WTC11 (cell line): ENCODE measurements at places on chromosomes 7 and 10. TPM values are rescaled to one million over a fixed set of nuclear protein-coding genes. Genes with fewer than 3 reads are reported as not detected.

DNA sequence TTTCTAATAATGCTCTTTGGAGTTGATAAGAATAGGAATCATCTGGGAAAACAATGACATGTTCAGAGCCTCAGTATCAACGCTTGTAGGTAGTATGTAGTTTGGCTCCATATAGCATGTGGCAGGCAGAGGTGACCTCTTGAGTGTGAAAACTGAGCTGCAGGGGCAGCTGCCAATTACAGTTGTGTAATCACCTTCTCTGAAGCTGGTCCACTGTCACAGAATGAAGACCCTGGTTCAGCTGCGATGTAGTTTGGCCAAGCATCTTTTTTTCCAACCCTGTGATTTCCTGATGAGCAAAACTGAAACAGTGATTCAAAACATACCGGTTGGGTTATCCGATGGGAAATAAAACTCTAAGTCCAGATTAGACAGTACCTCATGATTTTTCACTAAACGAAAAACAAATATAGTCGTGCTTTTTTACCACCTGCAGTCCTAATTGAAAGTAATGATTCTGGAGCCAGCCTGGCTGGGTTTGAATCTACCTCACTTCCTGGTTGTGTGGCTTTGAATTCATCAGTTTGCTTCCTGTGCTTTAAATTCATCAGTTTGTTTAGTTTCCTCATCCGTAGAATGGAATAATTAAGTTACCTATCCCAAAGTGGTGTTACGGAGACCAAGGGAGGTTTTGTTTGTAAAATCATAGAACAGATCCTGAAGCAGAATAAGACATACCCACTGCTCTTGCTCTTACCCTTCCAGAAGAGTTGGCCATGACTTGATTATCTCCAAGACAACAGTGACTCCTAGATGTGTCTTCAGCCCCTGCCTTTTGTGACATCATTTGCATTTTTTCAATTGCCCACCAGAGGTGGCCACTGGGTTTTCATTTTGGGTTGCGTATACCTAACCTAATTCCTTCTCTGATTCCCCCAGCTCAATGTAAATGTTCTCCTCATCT lies 87.4 kb downstream of the CELF2 start:
- H3K36me3 ChIP-seq: peaks cover 16% of the 10 kb centered on the region
- no peaks in the 10 kb centered on the region for H3K27me3 ChIP-seq
- no peak for DNase-seq
- peak overlapping the region; percentile 33; the same call in 1 of the 2 replicates for H3K27ac ChIP-seq
- H3K4me1 ChIP-seq: peaks cover 40% of the 10 kb centered on the region
- H3K4me3 ChIP-seq: no peak overlapping the region

- H3K4me3 ChIP-seq: no peak overlapping the region
- no peak for DNase-seq
- H3K27ac ChIP-seq: no peak overlapping the region
- no peaks in the 10 kb centered on the region for H3K27me3 ChIP-seq
- H3K4me1 ChIP-seq: peaks cover 5% of the 10 kb centered on the region
Measured at GRCh38 chr10:104387130-104387888, 33.7 kb downstream of the CFAP58 start.

DNA sequence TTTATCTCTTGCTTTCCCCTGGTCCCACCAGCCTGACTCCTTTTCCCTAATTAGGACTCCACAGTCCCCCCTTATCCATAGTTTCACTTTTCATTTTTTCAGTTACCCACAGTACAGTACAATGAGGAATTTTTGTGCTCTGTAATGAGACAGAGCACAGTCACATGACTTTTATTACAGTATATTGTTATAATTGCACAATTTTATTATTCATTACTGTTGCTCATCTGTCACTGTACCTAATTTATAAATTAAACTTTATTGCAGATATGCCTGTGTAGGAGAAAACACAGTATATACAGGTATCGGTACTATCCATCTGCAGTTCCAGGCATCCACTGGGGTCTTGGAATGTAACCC lies 125.4 kb downstream of the KCNMA1 start:
- H3K4me3 ChIP-seq: no peak overlapping the region
- no peak overlapping the region for H3K27ac ChIP-seq
- no peaks in the 10 kb centered on the region for H3K27me3 ChIP-seq
- H3K36me3 ChIP-seq: no peaks in the 10 kb centered on the region

DNA sequence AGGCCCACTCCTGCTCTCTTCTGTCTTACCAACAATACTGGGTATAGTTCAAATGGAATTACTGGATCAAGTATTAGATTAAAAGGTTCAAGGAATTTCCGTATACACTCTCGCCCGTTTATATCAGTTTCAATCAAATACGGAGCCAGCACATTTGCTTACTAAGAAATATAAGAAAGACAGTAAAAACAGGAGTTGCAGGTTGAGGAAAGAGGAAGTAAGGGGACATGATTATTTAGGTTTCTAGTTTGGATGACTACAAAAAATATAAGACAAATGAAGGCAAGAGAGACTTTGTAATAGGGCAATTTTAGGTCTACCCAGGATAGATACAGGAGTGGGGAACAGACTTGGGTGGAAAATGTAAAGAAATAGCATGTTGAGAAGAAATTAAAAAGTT lies 109.9 kb upstream of the ABI1 start:
- H3K4me3 ChIP-seq: no peak overlapping the region
- DNase-seq: no peak
- H3K4me1 ChIP-seq: no peaks in the 10 kb centered on the region
- H3K27ac ChIP-seq: no peak overlapping the region

GRCh38 chr10:86401588-86402282 lies 35.1 kb upstream of the GRID1 start:
- H3K36me3 ChIP-seq: no peaks in the 10 kb centered on the region

ASL gene
- 29.5 to 31.9 TPM (median 29.8 TPM) in 3 replicates for total RNA-seq

ADCYAP1R1 gene
- total RNA-seq: 8.7 to 9.9 TPM (median 9.8 TPM) in 3 replicates

LHPP gene
- total RNA-seq: 33.2 to 42.4 TPM (median 41.1 TPM) in 3 replicates

OPN1SW gene
- not detected in 3 replicates for total RNA-seq

PSD gene
- 10.2 to 12.5 TPM (median 10.4 TPM) in 3 replicates for total RNA-seq
